GM12891 (cell line): ENCODE measurements at places on chromosomes 12 and 14.

DNA sequence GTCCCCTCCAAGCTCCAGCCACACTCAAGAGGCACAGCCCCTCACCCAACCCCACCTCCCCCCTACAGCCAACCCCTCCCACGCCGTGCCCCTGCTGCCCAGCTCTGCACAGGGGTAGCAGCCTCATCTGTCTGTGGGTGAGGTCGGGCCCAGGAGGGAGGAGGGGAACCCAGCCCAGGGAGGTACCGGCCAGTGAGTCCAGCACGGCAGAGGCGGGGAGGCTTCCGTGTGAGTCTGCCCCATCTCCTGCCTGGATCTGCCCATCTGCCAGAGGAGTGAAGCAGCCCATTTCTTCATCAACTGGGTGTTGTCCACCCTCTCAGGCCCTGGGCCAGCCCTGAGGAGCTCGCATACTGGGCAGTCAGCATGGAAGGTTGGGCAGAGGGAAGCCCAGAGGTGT is 54.2 kb downstream of the CCNK start:
- DNase-seq = no peak

GRCh38 chr14:90851327-90852036 is 35.3 kb upstream of the TTC7B start:
- no peak for DNase-seq

GRCh38 chr14:23172096-23172495 is 11.4 kb downstream of the SLC7A8 start:
- no peak for DNase-seq

DNA sequence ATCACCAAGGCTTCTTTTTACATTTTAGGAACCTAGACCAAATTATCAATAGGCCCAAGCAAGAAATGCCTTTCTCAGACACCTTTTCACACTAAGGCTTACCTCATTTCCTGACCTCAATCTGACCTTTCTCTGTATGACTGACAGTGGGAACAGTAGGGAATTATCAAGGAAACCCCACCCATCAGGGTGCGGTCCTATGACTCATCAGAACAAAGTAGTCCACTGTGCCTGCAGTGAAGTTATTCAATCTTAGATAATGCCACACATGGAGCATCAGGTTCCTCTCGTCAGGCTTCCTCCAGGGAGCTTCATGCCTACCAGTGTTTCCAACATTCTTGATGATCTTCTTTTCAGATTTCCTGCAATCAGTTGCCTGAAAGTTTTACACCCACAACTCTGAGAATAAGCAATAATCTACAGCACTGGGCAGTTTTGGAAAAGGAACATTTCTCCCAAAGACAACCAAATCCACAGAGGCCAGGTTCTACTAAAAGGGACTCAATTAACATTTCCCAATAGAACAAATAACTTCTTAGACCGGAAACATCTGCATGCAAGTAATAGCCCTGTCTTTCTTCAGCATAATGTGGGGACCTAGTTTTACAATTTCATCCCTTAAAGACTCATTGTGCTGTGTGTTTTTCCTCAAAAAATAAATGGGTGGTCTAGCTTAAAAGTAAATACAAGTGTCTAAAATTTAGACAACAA is 35.9 kb upstream of the TMTC2 start:
- DNase-seq = no peak

DNA sequence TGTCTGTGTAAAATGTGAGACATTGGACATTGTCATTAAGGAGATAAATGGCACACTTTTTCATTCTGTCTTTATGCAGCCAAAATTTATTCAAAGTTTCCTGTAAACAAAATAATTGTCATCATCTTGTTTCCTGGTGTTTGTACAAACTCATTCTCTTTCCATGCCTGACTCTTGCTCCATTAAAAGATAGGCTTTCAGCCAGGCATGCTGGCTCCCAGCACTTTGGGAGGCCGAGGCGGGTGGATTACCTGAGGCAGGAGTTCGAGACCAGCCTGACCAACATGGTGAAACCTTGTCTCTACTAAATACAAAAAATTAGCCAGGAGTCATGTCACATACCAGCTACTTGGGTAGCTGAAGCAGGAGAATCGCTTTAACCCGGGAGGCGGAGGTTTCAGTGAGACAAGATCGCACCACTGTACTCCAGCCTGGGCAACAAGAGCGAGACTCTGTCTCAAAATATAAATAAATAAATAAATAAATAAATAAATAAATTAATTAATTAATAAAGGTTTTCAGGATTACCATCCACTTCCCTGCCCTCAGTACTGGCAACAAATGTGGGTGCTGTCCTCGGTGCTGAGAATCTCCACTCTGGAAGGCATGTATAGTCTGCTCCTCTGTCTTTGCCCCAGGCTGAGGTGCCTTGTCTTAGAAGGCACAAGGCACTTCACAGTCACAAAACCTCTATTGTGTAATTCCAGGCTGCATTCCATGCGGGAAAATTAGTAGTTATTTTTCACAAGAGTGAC is 83.2 kb downstream of the PAH start:
- no peak for DNase-seq

- DNase-seq = peak; percentile 41
Observed at GRCh38 chr12:65170209-65170881, 962 bp downstream of the LEMD3 start.

- no peak for DNase-seq
Observed at GRCh38 chr14:103314496-103315277, 19.4 kb upstream of the EIF5 start.

DNA sequence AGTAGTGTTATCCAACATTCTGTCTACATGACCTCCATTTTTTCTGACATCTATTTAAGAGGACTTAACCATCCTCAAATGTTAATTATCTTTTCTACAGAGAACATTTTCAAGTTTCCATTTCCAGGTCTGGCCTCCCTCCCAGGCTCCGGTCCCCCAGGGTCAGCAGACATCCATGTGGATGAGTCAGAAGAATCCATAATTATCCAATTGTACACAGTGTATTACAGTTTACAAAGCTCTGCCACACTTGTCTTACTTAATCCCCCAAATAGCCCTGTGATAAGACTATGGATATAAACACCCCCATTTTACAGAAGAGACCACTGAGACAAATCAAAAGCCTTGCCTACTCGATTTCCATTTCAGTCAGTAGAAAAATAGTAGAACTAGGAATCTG is 65.0 kb downstream of the SLC8A3 start:
- no peak for DNase-seq

GRCh38 chr14:21880918-21881317 is 207.3 kb upstream of the OR4E1 start:
- DNase-seq = no peak

DNA sequence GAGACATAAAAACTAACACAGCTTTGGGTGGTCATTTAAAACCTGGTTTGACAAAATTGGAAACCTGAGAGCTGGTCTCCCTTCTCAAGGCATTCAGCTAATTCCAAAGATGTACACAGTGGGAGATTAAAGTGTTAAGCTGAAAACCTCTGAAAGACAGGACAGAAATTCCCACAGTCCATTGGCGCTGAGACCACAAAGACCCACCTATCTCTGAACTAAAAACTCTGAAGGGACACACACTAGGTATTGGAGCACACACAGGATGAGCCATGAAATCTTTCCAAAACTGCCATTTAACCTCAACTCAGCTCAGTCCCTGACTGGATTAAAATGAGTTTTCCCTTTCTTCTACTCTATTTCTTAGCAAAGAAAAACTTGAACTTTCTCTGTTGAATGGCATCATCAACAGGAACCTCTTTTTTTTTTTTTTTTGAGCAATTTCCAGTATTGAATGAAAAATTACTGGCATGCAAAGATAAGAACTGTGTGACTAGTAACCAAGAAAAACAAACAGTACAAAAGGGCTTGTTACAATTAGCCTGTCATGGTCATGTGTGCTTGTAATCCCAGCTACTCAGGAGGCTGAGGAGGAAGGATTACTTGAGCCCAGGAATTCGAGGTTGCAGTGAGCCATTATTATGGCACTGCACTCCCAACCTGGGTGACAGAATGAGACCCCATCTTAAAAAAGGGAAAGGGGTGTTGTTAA is 82.4 kb downstream of the IPO8 start:
- no peak for DNase-seq
